Common myeloid progenitor, CD34-positive (primary cell): ENCODE measurements at places on chromosomes 6 and 20.

DNA sequence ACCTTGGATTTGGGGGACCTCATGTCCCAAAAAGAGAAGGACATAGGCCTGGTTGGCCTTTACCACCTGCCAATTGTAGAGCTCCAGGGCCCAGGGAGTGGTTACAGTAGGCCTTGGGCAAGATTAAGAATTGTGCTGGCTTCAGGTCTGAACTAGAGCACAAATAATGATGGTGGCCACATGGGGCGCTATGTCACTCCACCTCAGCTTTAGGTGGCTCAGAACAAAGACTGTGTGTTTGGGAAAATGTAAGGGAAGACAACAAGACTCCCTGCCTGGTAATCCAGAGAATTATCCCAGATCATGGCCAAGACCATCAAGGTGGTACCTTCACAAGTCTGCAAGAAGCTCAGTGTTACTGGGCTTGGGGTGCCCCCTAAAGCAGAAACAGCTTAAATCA lies 224.9 kb upstream of the OPRM1 start:
- DNase-seq: no peak

DNA sequence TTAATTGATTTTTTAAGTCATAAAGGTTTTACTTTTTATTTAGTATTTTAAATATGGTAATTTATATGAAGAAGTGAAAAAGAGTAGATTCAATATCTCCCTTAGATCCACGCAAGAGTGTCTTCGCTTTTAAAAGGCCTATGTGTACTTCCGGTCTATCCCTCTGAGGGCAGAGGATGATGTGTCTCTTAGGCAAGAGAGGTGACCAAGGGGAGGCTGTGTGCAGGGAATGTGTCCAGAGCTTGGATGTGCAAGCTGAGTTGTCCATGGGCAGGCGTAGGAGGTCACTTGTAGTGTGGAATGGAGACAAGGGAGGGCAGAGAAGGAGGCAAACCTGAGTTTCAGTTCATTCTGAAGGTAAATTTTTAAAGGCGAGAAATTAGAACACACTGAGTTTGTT lies 113.9 kb downstream of the CRYBG1 start:
- no peak for DNase-seq

- DNase-seq: no peak
Measured at GRCh38 chr6:25278261-25278913, 787 bp upstream of the CARMIL1 start.

- DNase-seq: no peak
Measured at GRCh38 chr20:58787211-58788005, 63.3 kb downstream of the GNAS-AS1 start.

GRCh38 chr20:61030130-61030529 lies 221.9 kb upstream of the CDH4 start:
- no peak for DNase-seq

DNA sequence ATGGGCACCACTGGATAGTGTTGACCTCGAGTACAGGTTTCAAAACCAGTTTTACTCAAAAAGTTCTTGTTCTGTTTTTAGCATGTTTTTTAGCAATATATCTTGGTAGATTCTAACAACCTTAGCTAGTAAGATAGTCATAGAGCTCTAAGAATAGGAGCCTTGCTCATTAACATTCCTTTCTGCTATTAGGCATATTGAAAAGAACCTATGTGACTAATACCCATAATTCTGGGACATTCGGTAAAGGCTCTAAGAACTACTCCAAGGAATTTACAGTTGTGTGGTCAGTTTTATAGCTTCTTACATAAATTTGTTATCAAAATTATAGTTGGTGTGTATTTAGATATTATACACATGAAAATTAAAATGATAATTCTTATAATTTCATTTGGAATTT lies 11.6 kb downstream of the SLC9A8 start:
- DNase-seq: no peak

DNA sequence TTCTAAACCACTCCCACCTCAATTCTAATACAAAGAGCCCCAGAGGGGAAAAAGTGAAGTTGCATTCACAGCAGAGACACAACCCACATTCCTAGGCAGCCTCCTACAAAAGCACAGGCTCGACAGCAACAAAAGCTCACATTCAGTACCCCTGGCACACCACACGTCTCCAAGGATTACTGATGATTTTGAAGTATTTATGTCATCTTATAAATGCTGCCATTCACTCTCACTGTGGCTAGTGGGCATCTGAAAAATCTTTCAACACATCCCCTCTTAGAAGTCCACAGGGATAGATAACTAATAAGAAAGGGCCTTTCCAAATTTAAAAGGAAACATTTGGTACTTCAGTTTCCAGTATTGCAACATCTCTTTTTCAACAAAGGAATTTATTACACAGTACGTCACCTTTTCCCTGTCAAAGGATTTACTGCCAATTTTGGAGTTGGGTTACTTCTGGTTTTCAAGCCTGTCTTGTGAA lies 146.7 kb downstream of the TASP1 start:
- peak; percentile 31 for DNase-seq

GRCh38 chr6:40799296-40800140 lies 212.4 kb upstream of the LRFN2 start:
- DNase-seq: no peak

GRCh38 chr6:10414756-10415616 lies at the start of gene TFAP2A:
Gene TFAP2A (minus strand): TSS chr6:10415074. CDS start chr6:10414991, 83 bp downstream.
- DNase-seq: no peak

- no peak for DNase-seq
Measured at GRCh38 chr6:1516742-1517520, 92.8 kb upstream of the FOXC1 start.

DNA sequence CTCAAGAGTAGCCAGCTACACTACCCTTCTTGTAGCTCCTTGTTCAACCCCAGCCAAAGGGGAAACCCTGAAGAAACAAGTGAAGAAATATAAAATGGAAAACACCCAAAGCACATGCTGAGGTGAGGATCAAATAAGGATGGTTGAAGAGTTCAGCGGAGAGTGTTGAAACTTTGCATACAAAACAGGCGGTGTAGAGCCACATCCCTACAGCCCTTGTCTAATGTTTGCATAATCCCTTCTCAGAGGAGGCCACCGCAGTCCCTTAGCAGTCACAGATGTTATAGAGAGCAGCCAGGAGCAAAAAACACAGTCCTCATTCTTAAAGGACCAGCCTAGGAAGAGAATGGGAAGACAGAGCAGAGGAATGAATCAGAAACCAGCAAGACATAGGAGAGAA lies 350.7 kb upstream of the SASH1 start:
- DNase-seq: no peak

GRCh38 chr20:18427214-18427613 lies 39.6 kb downstream of the DZANK1 start:
- no peak for DNase-seq

DNA sequence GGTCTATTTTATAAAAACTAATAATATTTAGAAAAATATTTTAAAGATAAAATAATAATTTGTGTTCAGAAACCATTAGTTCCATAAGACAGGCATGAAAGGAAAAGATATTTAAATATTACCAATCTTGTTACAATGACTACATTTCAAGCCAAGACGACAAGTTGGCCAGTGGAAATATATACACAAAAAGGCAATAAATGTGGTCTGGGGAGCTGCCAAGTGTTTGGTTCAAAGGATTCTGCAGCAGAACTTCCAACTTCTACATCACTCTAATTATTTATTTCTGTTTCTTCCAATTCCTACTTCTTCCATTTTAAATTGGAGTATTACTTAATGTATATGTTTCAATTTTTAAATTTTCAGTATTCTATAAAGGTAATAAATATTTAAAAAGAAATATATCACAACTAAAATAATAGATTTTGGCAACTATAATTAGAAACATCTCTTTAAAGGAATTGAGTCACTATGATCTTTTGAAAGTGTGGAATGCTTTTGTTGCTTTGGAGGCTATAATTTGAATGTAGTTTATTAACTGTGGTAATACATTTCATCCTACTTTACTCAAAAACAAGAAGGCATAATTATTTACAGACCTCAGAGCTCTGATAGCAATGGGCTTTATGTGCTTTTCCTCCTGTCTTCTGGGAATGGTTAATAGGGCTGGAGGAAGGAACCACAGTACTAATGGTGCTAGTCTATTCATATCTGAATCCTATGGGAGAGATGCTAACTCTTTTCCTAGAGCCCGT lies 129.7 kb upstream of the FAM184A start:
- peak; percentile 6 for DNase-seq

DNA sequence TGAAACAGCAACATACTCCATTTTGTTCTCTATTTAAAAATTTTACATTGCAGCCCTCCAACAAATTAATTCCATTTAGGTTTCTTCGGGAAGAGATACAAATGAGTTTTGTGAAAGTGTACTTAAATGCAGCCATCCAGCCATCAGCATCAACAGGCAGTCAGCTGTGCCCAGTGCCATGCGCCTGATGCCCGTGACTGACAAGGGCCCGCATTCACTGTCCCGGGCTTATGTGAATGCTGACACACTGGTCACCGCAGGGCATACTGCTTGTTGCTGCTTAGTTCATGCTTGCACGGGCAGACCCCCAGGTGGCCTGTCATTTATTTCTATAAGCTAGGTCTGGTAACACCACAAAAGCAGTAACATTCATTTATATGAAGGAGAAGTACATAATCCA lies 224.9 kb upstream of the QKI start:
- no peak for DNase-seq

DNA sequence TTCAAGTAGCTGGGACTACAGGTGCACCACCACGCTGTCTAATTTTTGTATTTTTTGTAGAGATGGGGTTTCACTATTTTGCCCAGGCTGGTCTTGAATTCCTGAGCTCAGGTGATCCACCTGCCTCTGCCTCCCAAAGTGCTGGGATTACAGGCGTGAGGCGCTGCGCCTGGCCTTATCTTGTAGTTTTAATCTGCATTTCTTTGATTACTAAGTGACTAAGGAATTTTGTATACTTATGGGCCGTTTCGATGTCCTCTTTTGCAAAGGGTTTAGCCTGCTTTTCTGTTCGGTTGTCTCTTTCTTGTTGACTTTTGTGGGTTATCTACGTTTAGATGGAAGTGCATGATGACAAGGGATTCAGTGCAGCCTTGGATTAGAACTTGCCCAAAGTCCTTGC lies 500.6 kb downstream of the QKI start:
- DNase-seq: no peak

- DNase-seq: no peak
Measured at GRCh38 chr6:5078121-5078669, 6.9 kb upstream of the PPP1R3G start.
